ENCODE measurements at places on chromosomes 12 and 14.

- no peak for DNase-seq
Observed at GRCh38 chr12:117118838-117119591, 19.8 kb upstream of the TESC start.

DNA sequence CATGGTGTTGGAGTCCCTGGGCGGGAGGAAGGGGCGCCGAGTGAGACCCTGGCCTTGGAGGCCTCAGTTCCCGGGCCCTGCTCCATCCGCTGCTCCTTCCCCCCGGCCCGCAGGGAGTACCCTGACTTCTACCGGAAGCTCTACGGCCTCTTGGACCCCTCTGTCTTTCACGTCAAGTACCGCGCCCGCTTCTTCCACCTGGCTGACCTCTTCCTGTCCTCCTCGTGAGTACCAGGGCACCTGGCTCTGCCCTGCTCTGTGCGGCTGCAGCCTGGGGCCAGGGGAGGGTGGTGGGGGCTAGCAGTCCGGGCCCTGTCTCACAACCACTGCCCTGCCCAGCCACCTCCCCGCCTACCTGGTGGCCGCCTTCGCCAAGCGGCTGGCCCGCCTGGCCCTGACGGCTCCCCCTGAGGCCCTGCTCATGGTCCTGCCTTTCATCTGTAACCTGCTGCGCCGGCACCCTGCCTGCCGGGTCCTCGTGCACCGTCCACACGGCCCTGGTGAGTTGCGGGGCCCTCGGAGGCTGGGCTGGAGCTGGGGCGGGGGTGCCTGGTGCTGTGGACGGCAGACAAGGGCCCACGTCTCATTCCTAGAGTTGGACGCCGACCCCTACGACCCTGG lies 7.0 kb downstream of the NOC4L start:
- DNase-seq, result no peak

- DNase-seq, result no peak
Observed at GRCh38 chr14:51750542-51750941, 98.8 kb downstream of the FRMD6 start.

DNA sequence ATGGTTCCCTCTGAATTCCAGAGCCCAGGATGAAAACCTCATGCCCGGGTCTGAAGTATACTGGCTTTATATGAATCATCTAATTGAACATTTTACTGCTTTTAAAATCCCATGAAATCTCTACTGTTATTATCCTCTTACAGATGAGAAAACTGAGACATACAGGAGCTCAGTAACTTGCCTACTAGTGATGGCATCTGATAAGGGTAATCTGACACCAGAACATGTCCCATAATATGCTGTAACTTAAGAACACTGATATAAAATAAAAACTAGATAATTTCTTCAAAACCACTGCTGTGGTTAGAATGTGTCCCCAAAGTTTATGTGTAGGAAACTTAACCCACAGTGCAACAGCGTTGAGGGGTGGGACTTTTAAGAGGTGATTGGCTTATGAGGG lies 219.6 kb upstream of the TMTC1 start:
- DNase-seq, result no peak

- no peak for DNase-seq
Observed at GRCh38 chr14:23411563-23412525, 3.8 kb upstream of the MYH6 start.
